ENCODE measurements at places on chromosomes 7 and 10.

- DNase-seq, result no peak
These were observed 77.2 kb downstream of the PLXNA4 start for GRCh38 chr7:132499065-132499464.

DNA sequence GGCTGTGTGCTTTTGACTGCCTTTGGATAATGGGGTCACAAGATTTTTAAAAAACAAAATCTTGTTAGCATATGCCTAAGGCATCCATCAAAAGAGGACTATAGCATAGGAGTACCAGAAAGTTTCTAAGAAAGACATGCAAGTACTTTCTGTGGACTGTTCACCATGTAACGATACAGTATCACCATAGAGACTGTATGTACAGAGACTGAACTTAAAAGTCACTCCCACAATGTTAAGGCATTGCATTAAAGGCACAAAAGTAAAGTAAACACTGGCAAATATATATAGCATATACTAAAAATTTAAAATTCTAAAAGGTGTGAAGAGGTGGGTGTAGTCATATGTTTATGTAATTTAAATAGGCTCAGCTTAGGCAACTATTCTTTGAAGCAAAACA lies 190.9 kb downstream of the IMMP2L start:
- DNase-seq, result no peak

- no peak for DNase-seq
These were observed 429.6 kb downstream of the ADRA2A start for GRCh38 chr10:111506266-111507034.

DNA sequence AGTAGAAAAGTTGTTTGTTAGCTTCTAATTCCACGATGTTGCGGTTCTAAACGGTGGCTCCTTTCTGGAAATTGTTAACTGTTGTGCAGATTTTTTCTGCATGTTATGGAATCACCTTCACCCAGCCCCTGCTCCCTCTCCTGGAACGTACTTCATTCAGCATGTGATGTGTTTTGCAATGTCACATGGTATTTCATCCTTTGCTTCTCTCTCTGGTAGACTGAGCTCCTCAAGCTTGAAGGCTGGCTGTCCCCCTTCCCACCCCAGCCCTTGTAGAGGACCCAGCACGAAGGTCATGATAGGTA lies 4.4 kb downstream of the PPP2R2D start:
- no peak for DNase-seq

DNA sequence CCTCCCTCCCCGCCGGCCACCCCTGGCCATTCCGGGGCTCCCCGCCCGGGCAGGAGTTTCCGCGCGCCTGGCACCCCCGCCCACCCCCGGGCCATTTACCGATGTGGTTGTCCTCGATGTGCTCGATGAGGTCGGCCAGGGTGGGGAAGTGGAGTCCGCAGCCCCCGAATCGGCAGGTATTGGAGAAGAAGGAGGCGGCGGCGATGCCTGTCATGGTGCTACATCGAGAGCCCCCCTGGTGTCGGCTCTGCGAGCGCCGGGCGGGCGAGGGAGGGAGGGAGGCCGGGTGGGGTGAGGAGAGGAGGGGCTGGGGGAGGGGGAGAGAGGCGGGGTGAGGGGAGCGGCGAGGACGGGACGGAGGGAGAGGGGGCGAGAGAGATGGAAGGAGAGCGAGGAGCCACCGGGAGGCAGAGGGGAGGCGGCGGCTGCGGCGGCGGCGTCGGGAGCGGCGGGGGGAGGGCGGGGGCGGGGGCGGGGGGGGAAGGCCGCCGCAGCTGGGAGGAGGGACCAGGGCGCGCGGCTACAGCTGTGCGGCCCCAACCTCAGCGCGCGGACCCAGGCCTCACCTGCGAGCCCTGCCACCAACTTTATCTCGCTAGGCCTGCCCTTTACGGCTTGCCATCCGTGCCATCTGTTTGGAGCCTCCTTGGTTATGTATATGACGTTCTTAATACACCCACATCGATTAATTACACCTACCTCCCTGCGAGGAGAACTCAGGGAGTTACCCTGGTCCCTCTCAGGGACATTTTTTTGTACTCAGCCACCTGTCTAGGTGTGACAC lies at the start of gene JAZF1:
TSS of gene JAZF1 (minus strand) at position 432 of the 784 bp plus-strand sequence.
- DNase-seq, result peak; percentile 43

DNA sequence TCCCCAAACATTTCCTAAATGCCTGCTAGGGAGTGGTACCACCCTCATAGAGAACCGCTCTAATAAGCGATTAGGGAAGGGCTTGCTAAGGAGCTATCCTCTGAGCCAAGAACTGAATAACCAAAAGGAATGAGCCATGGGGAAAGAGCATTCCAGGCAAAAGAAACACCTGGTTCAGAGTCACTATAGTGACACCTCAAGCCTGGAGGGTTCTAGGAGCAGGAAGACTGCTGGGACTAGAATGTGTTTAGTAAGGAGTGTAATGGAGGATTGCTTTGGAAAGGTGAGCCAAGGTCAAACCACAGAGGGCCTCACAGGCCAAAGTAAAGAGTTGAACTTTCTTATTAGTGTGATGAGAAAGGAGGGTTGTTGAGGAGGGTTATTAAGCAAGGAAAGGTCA lies 38.7 kb upstream of the NRBF2 start:
- no peak for DNase-seq

DNA sequence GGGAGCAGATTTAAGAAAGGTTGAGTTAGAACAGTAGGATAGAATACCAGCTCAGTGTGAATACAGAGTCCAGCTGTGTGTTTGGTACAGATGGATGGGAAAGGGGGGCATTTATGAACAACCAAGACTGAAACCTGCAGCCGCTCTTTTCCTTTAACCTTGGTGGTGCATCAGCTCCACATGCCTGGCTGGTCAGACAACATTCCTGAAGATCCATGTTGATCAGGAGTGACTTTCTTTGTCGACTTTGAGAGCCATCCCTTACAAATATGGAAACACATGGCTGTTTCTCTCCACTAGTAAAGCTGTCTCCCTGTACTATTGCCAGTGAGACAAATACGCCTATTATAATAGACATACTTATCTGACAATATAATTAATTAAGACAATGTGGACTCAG lies 476.5 kb upstream of the IGFBP3 start:
- DNase-seq, result no peak

DNA sequence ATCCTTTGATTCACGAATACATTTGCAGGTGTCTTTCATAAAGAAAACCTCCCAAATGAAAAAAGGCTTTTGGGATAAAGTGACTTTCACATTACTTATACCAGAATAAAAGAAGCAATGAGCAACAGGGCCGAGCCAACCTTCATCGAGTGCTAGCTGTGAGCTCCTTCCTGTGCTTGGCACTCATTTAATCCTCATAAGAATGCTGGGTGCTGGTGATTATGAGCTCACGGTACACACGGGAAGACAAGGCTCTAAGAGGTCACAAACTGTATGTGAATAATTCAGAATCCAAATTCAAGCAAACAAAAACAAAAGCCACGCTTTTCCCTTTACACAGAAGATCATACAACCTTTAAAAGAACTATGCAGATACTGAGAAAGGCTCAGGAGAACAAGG lies 156.2 kb downstream of the COBL start:
- no peak for DNase-seq

GRCh38 chr7:38512704-38513103 lies 118.5 kb downstream of the AMPH start:
- DNase-seq, result no peak

DNA sequence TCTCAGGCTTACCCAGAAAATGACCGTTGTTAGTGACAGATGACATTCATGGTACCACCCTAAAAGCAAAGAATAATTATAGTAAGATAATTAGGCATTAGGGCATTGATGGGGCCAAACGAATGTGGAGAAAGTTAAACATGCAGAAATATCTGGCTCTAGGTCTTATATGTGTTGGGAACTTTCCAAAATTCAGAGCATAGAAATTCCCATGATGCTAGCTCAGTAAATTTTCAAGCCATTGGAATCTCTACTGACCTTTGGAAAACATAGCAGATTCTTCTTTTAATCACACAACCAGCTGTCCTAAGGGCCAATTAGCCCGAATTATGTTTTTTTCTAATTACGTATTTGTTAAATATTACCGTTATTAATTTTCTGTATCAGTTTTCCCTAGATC lies 136.1 kb downstream of the CREB5 start:
- DNase-seq, result no peak

DNA sequence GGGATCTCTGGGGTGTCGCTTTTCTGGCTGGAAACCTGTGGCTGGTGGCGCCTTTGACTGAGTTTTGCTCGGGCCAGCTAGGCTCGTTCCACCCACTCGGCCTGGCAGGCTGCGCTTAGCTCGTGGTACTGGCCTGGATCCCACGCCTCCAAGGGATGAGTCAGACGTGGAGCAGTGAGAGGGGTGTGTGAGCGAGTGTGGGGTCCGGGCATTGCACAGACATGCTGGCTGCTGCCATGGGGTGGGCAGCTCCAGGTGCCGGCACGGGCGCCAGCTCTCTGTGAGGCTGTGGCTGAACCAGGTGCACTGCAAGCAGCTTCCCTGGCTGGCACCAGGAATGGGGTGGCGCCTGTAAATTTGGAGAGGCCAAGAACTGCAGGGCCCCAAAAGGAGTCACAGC lies 63.1 kb upstream of the CACNA2D1 start:
- no peak for DNase-seq

GRCh38 chr10:67852761-67853160 lies 14.8 kb upstream of the DNAJC12 start:
- no peak for DNase-seq

DNA sequence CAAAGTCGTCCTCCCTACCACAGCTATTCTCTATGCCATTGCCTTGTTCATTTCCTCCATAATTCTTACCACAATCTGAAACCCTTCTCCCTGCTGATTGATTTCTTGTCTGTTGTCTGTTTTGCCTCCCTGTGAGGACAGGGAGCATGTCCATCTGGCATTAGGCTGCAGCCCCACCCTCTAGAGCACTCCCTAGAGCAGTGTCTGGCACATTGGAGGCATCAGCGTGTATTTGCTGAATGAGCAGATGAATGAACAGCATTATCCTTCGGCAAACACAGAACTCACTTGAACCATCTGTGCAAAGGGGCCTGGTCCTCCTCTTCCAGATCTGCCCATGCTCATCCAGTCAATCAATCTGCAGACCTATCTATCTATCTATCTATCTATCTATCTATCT lies 5.1 kb upstream of the DMBT1 start:
- DNase-seq, result no peak

- no peak for DNase-seq
These were observed 207.2 kb downstream of the PARD3 start for GRCh38 chr10:34607894-34608293.

GRCh38 chr10:30365278-30365677 lies 16.2 kb upstream of the MTPAP start:
- no peak for DNase-seq

Data from activated CD8-positive, alpha-beta memory T cell treated with anti-CD3 and anti-CD28 coated beads for 1 hour (primary cell).